ENCODE measurements at places on chromosomes 1 and 21.
A peak's percentile ranks its signal among the peaks of the same experiment; 100 is the strongest.

GRCh38 chr1:211420389-211420788, 71.6 kb downstream of the RD3 start:
- no peak for DNase-seq

DNA sequence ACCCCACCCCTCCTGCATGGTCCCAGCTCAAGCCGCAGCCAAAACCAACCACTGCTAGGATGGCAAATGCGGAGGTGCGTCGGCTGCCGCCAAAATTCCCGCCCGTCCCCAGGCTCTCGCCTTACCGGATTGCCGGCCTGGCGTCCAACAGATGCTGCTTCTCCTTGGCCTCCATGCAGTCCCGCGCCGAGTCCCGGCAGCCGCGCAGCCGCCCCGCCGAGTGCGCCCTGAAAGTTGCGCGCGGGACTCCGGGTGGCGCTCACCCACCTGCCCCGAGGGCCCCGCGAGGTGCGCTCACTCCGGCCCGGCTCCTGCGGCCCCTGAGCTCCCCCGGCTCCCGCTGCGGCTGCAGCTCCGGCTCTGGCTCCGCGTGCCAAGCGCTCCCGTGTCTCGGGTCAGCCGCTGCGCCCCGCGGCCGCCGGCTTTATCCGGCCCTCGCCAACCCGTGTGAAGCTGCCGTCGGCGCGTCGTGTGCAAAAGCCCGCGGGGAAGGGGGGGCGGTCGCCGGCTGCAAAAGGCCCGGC, at the start of gene SLC30A2:
Gene SLC30A2 (minus strand): TSS at position 397 of the 524 bp plus-strand sequence. CDS start 222 bp downstream, at position 175.
- DNase-seq = peak; percentile 57

DNA sequence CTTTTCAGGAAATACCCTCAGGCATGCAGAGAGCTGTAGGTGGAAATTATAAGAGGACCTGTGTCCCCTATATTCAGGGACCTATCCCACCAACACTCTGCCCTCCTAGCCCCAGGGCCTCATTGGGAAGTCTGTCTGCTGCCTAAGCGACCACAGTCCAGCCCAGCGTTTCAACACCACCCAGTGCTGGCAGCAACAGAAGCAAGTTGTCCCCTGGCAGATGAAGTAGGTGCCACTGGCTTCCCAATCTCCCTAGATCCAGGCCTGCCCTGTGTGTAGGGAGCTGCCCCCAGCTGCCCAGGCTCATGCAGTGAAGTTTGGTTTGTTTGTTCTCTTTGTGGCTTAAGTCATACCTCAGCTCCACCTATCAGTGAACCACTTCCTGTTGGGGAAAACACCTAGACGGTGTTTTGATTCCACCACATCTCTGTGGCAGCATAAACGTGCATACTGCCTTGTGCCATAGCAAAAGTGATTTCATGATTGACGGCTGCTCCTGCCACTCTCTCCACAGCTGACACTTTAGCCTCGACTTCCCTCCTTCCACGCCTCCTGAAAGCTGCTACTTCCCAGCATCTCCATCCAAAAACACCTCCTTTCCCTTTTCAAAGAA, 8.1 kb upstream of the LEFTY1 start:
- DNase-seq = no peak

- no peak for DNase-seq
Measured at GRCh38 chr1:56774067-56774609, 45.1 kb downstream of the FYB2 start.

GRCh38 chr1:9589144-9589718, 520 bp downstream of the TMEM201 start:
- peak; percentile 48 for DNase-seq

DNA sequence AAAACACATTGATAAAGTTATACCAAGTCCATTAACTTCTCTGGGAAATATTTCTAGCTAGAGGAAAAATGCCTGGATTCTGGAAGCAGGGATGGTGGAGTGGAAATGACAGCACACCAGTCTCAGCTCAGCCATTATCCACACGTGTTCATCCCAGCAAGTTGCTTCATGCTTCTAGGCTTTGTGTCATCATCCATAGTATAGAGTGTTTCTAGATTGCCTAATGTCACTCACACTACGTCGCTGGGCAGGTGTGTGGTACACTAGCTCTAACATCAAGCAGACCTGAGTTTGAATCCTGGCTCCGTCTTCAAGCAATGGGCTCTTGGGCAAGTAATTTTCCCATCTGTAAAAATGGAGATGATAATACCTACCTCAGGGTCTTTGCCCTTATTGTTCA, 326.3 kb downstream of the PBX1 start:
- DNase-seq = no peak

- no peak for DNase-seq
Measured at GRCh38 chr21:44720170-44720569, 8.8 kb upstream of the TSPEAR start.

GRCh38 chr1:25131794-25132193, 100.5 kb downstream of the SYF2 start:
- no peak for DNase-seq

DNA sequence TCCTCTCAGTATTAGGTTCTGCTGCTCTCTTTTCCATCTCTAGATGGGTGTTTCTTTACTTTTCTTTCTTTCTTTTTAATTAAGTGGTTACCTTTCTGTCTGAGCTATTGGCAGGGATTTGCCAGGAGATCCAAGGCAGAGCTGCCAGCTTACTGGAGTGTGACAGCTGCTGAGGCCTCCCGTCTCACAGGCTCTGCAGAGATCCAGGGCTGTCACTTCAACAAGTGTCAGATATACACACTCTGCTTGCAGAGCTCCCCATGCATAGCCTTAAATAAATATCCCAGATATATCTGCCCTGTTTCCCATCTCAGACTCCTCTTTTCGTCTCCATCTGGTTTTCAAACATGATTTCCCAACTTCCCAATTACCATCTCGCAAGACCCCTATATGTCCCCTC, 124.3 kb downstream of the NOS1AP start:
- DNase-seq = peak; percentile 44

DNA sequence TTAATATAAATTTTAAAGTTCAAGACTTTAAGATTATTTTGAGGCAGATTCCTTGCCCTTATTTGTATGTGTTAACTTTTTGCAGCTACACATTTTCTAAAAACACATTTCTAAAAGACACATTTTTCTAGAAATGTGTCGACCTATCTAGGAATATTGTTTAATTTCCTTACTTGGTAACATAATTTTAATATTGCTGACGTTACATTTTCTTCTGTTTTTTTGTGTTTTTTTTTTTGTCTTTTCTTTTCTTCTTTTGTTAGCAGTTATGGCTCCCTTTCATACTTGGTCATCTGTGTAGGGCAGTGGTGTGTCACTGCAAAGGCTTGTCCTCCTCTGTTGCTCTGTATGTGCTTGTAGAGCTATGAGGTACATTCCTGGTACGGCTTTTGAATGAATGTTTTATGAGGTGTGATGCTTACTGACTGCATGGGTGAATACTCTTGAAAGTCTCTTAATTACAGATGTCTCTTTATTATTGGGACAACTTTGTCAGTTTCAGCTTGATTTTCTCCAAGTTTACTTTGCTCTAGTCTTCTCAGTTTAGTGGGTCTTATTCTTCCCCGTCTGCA, 30.1 kb downstream of the LRRC8D start:
- no peak for DNase-seq

- no peak for DNase-seq
Measured at GRCh38 chr1:53129891-53130597, 12.4 kb downstream of the SLC1A7 start.

GRCh38 chr1:113205980-113206766, 133.2 kb downstream of the LRIG2 start:
- DNase-seq = no peak

DNA sequence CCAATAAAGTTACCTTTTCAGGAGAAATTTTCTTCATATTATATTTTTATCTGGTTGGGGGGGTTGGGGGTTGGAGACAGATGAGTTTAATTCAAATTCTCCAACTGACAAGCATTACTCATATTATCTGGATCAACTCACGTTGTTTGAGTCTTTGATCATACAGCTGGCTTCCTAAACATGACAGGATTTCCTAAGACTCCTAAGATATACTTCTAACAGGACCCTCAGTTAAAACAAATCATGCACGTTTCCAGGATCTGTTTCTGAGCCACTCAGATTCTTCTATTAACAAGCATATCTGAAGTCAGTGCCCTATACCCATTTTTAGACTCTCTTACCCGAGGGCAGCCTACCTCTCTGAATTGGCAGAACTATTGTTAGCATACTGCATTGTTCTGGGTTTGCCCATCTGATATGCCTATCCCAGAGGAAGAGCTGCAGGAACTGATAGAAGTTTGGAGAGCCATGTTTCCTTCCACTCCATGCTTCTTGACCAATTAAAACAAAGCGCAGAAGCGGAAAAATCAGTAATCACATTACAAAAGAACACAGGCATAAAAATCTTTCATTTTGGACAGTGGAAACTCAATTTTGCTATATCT, 653.9 kb downstream of the LTN1 start:
- no peak for DNase-seq

DNA sequence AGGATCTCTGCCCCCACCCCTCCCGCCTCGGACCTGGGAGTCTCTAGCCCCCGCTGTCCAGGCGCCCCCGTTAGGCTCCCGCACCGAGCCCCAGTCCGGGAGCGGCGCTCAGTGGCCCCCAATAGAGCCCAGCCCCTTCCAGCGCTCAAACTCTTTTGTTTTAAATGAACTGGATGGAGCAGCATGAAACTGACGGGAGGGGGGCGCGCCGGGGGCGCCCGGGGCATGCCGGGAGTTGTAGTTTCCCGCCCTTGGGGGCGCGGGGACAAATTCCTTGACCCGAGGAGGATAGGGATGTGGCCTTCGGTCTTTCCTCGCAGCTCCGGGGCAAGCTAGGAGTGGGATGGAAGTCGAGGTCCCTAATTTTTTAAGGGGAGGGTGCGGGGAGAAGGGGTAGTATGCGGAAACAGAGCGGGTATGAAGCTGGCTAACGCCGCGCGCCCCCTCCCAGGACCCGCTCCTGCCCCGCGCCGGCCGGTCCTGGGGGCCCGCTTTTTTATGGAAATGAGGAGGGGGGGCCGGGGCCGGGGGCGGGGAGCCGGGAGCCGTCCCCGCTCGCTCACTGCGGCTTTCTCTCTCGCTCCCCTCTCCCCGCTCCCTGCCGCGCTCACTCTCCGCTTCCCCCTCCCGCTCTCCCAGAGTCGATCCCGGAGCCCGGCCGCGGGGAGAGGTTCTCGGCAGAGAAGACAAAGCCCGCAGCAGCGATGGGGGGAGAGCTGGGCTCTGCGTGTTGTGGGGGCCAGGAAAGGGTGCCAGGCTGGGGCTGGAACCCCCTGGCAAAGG, at the start of gene MEX3A:
Gene MEX3A (minus strand): TSS at position 157 of the 783 bp plus-strand sequence. CDS start 467 bp downstream, outside the sequence.
- peak; percentile 92 for DNase-seq

DNA sequence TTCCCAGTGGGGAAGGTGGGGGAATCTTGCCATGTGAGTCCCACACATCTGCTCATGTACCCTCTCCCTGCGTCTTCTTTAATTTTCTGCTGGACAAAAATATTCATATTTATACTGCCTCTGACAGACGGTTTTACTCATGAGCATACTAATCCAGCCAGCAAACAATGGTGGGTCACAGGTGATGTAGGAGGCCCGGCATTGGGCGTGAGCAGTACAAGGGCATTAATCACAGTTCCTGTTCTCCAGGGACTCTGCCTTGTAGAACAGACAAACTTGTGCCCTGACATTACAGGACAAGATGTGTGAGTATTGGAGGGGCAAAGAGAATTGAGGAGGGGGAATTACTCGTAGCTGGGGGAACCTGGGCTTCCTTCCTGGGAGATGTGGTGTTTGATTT, 25.0 kb downstream of the MTARC1 start:
- DNase-seq = no peak

DNA sequence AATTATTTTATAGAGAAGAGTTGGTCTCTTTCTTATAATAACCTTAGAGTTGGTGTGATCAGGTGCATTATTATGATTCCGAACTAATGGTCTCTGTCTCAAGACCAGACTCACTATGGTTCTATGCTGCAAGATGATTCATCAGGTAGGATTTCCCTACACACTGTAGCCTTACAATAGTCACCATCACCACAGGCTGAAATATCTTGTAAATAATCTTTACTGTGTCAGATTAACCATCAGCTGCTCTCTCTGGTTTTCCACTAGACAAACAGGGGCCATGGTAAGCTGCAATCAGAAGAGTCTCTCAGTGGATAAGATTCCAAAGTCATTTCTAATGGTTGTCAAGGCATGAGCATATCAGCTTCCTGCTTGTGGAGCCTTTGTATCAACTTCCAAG, 4.4 kb upstream of the GBP4 start:
- no peak for DNase-seq

DNA sequence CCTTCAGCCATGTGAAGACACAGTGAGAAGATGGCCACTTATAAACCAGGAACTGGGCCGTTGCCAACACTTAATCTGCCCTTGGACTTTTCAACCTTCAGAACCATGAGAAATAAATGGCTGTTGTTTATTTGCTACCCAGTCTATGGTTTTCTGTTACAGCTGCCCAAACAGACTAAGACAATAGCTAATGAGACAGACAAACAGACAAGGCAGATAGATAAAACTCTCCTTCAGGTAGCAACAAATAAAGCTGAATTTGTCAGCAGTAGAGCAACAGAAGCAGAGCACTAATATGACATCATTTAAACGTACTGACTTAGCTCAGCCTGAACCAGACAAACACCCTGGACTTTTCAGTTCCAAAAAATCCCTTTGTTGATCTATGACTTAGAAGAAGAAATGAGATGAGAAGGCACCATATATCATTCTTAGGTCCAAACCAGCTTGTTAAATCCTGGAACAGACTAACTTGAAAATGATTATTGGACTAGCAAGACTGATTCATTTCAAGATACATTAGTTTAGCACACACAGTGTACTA, 27.0 kb downstream of the ZZZ3 start:
- no peak for DNase-seq

DNA sequence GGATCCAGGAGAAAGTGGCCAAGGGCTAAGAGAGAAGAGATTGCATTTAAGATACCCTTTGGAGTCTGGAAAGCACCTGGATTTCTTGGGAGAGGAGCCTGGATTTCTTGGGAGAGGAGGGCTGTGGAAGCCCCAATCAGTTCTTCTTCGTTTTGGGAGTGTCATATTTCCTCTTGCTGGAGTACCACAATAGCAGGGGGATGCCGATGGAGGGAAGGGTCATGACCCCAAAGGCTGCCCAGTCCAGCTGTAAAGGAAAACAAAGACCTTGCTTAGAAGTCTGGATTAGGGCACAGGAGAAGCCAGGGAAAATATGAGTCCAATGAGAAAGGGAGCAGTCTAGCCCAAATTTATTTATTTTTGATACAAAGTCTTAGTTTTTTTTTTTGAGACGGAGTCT, 11.3 kb downstream of the SSR2 start:
- DNase-seq = peak; percentile 40

DNA sequence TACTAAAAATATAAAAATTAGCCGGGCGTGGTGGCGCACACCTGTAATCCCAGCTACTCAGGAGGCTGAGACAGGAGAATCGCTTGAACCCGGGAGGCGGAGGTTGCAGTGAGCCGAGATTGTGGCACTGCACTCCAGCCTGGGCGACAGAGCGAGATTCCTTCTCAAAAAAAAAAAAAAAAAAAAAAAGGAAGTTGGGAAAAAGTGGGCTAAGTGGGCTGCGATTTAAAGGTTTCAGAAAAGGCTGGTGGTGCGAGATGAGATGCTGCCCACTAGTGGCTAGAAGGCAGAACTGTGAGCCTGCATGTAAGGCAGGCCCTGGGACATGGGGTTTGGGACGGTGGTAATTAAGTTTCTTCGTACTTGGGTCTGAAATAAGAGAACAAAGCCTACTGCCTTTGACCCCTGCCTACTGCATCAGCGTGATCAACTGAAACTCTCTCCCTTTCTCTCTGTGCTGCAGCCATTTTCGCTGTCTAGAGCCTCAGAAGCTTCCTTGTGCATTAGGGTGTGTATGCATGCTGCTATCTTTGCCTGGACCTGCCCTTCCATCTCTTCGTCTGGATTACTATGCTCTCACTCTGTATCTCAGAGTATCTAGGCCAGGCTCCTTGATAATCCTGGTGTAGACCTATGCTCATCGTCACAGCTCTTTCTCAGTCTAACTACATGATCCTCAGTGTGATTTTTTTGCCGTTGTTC, 12.4 kb downstream of the FMOD start:
- DNase-seq = peak; percentile 64

All from nephron progenitor cell (in vitro differentiated cells).